SIG-M5 (cell line): ENCODE measurements at places on chromosomes 13 and 19.

DNA sequence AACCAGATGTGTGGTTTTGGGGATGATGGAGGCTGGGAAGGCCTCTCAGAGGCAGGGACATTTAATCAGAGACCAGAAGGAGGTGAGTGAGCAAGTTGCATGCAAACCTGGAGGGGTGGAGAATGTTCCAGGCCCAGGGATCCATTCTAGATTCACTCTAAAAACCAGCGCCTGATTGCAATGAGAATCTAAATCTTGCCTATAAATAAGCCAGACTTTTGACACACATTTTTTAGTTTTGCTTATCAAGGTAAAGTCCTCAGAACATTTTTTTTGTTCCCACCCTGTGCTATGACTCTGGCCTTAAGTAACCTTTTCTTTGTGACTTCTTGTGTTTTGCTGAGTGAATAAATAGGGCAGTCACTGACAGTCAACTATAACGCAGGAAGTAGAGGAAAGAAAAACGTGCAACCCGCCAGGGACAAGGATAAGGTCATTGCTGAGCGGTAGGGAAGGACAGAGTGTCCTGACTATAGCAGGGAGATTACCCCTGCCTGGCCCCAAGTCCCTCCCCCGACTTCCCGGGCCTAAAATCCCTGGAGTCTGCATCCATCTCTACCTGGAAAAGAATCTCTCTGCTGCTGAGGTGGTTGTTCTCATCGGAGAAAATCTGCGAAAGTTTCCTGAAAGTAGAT is 14.4 kb downstream of the RGL3 start:
- no peak for DNase-seq

DNA sequence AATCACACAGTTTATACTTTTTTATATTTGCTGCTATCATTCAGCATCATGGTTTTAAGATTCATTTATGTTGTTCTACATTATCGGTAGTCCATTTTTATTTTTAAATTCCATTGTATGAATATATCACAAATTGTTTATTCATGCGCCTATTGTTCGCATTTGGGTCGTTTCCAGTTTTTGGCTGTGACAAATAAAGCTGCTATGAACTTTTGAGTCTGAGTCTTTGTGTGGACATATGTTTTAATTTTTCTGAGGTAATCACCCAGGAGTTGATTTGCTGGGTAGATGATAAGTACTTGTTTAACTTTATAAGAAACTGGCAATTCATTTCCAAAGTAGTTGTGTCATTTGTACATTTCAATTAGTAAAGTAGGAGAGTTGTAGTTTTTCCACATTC is 74.2 kb upstream of the CSNK1A1L start:
- DNase-seq: no peak

DNA sequence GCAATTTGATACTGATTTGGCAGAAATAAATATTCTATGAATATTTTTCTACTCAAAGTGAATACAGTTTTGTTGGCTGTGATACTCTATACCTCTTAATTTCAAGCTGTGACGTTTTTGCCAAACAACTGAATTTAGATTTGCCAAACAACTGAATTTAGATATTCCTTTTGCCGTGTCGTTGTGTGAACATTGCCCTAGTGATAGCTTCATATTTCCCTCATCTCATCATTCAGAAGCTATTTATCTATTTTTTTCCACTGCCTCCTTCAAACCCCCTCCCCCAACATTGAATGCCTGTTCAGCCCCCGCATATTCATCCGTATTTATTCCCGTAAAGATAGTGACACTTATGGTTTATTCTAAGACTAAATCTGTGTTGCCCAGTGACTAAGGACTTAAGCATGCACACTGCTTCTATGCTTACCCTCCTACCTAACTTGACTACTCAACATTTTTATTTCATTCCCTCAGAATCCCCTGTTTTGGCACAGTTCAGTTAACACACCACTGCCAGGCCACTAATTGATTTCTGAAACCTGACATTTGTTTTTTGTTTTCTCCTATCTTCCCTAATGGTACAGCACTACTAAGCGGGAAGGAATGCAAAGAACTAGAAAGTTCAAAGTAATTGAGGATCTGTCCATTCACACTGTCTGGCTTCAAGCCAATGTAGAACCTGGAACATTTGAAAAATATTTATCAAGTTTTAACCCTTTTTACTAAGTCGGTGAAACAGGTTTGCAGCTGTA is 2.8 kb upstream of the KLF5 start:
- no peak for DNase-seq

- no peak for DNase-seq
These were observed 148.7 kb upstream of the RNF113B start for GRCh38 chr13:98325724-98326123.

DNA sequence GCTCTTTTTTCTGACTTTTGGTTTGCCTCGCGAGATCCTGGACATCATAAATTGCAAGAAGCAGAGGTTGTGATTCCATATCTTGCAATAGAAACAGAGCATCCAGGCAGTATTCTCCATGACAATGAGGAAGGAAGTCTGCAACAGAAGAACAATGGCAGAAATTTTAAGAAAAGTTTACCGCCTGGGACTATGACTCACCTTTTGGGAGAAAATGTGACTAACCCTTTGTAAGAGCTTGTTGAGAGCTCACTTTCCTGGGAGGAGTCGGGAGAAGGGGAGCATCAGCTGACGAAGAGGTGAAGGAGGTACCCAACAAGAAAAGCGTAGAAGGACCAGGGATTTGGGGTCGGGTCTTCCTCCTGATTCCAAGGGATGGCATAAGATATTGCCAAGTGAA is 34.3 kb upstream of the TNFSF11 start:
- no peak for DNase-seq

DNA sequence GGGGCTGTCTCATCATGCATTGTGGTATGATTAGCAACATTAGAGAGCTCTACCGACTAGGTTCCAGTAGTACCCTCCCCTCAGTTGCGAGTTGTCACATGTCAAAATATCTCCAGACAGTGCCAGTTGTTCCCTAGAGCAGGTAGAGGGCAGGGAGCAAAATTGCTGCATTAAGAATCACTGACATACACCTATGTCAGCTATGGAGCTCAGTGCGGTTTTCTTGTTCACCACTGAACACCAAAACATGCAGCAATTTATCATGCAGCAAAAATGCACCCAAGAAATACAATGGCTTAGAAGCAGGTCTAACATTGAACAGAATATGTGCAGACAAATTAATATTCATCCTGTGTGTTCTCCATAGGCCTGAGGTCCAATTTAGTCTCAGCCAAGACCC is 186.9 kb upstream of the STARD13 start:
- DNase-seq: no peak

GRCh38 chr19:19077103-19077502 is 13.3 kb downstream of the SLC25A42 start:
- DNase-seq: no peak

GRCh38 chr19:6739390-6739882 is at the start of gene TRIP10:
Gene TRIP10, plus strand, starts transcription at chr19:6739680. Its CDS starts 82 bp downstream, at chr19:6739762.
- DNase-seq: no peak

DNA sequence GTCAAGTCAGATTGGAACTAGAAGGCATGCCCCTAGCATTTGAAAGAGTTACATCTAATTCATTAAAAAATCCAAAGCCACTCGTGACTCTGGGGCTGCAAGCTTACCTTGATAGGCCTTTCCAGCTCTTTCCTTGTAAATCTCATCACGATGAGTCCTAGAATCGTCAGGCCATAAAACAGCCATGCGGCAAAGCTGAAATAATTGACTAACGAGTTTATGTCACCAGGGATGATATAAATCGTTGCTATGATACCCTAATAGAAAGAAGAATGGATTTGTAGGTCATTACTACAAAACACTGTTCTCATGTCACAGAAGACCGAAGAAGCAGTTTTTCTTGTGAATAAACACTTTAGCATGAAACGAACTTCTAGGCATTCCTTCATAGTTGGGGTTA is 27.5 kb downstream of the SLC7A9 start:
- DNase-seq: no peak

DNA sequence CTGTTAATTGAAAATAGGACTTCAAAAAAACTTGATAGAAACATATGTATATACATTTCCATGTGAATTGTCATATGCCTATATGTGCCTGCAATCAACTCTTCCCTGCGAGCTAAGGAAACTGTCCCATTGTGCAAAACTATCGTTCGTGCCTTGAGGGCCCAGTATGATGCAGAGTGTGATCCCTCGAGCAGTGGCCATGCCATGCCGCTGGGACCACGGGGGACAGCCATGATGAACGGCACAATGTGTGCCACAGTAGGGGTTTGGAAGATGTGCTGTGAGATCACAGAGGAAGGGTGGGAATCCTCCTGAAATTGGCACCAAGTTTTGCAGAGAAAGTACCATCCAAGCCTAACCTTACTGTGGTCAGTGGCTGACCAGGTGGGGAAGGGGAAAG is 118.1 kb upstream of the SOX1 start:
- DNase-seq: no peak

DNA sequence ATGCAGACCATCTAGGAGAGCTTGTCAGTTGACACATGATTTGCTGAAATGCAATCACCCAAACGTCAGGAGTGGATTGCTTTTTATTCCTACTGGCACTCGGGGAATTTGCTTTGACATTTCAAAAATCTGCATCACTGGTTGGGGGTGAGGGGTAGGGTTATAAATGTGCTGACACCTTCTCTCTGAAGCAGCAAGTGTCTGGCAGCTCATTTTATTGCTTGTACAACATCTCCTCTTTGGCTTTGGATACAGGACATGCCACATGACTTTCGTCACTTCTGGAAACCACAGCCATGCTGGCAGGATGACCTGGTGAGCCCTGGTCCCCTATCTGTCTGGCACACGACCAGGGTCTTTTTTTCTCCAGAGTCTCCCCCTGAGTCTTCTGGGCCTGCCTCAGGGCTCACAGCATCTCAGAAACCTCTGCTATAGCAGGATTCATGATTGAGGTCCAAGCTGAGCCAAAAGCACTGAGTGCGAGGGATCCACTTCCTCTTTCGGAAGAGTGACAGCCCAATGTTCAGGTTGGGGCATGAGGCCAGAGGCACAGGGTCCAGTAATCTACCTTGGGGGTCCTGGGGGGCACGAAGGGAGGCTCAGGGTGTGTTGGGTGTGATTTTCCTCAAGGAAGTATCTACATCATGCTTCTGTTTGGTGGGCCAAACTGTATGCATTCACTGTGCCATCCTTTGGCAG is 60.1 kb downstream of the HSPH1 start:
- DNase-seq: no peak

GRCh38 chr13:39787086-39787487 is 131.6 kb downstream of the COG6 start:
- DNase-seq: no peak
